ENCODE measurements at places on chromosomes 1 and 21.
A peak's percentile ranks its signal among the peaks of the same experiment; 100 is the strongest.

- DNase-seq, result no peak
Observed at GRCh38 chr21:16241016-16241415, 511.2 kb downstream of the USP25 start.

- no peak for DNase-seq
Observed at GRCh38 chr1:183993132-183993531, 44.4 kb downstream of the COLGALT2 start.

DNA sequence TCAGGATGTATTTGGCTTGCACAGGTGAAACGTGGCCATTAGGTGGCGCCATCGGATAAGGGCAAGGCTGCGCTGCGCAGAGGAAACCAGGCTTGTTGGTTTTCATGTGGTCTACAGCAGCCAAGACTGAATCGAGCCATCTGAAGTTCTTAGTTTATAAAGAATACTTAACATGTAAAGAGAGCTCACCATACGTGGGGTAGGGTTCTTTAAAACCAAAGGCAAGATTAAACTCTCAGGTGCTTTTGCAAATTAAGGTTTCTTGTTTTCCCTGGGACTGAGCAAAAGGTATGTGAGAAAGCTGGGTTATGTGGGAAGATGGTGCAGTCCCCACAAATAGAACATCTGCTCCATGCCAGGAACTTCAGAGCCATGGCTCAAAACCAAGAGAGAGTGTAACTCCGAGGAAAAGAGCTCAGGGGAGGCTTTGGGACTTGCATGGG lies 9.3 kb downstream of the MASP2 start:
- peak; percentile 83 for DNase-seq

GRCh38 chr1:61357539-61357938 lies 275.2 kb downstream of the NFIA start:
- no peak for DNase-seq

GRCh38 chr1:229153955-229154548 lies 116.9 kb upstream of the RAB4A start:
- no peak for DNase-seq

Measured in breast epithelium (tissue), 4 donors.